ENCODE measurements at places on chromosomes 4 and X.

DNA sequence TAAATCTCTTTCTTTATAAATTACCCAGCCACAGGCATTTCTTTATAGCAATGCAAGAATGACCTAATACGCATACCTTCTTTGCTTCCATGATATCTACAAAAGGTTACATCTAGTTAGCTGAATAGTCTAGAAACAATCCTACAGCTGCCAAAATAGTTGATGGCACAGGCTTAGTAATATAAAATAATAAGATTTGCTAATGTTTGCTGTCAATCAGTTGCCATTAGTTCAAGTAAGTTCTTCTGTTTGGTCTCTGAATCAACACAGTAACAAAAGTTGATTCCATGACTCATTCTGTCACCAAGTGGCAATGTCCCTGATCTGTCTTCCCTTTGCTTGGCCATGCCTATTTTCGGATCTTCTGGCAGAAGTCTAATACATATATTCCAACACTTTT is 470.2 kb downstream of the SPRY1 start:
- DNase-seq = no peak

GRCh38 chr4:2833671-2834000 is 10.0 kb upstream of the ADD1 start:
- no peak for DNase-seq

GRCh38 chr4:172207258-172207657 is 394.1 kb downstream of the GALNTL6 start:
- no peak for DNase-seq

DNA sequence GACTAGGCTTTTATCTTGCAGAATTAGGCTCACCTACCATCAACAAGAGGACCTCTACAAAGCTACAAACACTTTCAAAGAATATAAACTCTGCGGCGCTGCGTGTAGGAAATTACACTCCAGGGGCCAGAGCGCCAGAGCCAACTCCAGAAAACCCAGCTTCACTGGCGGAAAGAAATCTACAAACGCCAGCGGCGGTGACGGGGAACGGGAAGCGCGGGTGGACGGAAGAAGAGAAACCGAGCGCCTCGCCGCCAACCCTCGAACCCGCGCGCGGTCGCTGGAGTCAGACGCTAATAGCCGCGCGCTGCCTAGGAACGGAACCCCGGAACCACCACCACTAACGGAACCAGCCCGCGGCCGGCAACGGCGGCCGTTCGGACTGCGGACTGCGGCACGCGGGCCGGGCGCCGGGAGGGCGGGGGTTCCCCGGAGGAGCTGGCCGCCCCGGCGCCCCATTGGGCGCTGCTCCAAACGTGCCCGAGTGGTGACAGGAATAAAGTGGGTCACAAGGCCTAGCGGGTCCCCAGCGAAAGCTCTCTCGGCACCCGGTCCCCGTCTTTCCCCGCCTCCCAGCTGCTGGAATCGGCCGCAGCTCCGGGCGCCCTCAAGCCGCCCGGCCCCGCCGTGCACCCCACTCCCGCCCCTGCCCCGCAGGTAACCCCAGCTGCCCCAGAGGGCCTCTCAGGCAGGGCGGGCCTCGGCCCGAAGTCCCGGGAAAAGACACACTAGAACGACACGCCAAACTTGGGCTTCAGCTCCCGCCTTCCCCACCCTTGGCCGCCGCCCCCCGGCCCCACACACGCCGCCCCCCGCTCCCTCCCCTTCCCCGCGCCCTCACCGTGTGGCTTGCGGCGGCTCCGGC is 836 bp downstream of the CLOCK start:
- peak; percentile 85 for DNase-seq

GRCh38 chrX:74009041-74009440 is 294.9 kb upstream of the ZCCHC13 start:
- DNase-seq = no peak

- no peak for DNase-seq
These were observed 84.9 kb downstream of the EDA2R start for GRCh38 chrX:66553973-66554372.

DNA sequence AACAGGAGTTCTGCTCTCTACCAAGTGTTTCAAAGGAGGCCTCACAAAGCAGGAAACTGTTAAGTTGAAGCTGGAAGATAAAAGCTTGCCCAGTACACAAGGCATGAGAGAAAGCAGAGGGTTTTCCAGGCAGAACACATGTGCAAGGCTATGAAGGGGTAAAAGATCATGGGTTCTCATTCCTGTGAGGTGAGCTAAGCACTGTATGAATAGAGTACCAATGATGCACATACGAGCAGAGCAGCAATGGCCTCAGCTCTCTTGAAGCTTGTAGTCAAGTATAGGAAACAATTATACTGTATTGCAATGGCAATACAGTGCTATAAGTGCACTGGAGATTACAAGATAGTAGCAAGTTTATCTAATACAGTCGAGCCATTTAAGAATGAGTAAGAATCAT is 18.0 kb downstream of the TTC29 start:
- no peak for DNase-seq

- no peak for DNase-seq
These were observed 24.1 kb downstream of the CXCL8 start for GRCh38 chr4:73764513-73764912.

GRCh38 chr4:101777431-101777830 is 13.1 kb upstream of the BANK1 start:
- DNase-seq = no peak

- peak; percentile 24 for DNase-seq
These were observed 275.7 kb downstream of the STPG2 start for GRCh38 chr4:97867557-97868091.

DNA sequence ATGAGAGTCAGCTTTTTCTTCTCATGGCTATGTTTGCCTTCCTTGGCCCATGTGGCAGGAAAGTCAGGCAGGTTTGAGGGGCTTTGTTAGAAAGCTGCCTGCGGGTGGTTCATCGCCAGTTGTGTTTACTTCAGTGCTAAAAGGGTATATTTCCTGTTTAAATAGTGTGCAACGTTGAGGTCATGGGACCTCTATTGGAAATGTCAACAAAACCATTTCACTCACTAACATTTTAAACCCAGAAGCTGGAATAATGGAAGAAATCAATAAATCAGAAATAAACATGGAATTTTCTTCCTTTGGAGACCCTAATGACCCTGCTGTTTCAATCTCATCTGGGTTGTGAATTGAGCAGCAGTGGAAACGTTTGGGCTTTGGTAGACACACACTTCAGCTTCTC is 185.8 kb downstream of the ANKRD50 start:
- peak; percentile 35 for DNase-seq

- DNase-seq = no peak
These were observed 1056.2 kb downstream of the DMD start for GRCh38 chrX:32155044-32155638.

GRCh38 chr4:80423553-80424224 is 88.2 kb downstream of the CFAP299 start:
- no peak for DNase-seq

DNA sequence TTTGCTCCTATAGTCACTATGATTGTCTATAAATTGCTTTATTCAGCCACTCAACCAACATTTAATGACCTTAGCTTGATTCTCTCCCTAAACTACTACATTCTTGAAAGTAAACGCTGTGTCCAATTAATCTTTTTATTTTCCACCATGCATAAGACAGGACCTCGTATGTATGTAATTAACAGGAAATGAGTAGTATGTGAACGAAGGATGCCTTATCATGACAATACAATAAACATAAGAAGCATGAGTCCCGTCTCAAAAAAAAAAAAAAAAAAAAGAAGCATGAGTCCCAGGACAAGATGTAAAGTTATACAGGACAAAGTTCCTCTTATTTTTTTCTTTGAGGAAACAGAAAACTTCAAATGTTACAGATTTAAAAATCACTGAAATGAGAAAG is 92.5 kb downstream of the PPP3CA start:
- no peak for DNase-seq

DNA sequence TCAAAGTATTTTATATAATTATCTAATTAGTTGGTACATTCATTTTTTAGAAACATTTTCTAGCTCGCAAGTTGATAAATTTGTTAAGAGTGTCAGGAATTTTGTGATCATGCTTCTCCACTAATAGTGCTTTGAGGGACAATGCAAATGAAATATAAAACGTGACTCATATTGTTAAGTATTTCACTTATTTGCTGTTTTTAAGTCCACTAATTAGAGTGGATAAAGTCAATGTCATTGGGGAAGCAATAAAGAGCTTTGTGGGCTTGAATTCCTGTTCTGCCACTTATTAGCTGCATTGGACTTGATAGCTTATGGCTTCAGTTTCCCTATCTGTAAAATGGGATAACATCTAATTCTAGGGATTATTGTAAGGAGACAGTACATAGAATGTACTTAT is 26.5 kb upstream of the ANAPC4 start:
- DNase-seq = no peak

- no peak for DNase-seq
These were observed 21.3 kb upstream of the SOX3 start for GRCh38 chrX:140526171-140526570.

- no peak for DNase-seq
These were observed 18.6 kb upstream of the TMEM185A start for GRCh38 chrX:149650162-149650561.

DNA sequence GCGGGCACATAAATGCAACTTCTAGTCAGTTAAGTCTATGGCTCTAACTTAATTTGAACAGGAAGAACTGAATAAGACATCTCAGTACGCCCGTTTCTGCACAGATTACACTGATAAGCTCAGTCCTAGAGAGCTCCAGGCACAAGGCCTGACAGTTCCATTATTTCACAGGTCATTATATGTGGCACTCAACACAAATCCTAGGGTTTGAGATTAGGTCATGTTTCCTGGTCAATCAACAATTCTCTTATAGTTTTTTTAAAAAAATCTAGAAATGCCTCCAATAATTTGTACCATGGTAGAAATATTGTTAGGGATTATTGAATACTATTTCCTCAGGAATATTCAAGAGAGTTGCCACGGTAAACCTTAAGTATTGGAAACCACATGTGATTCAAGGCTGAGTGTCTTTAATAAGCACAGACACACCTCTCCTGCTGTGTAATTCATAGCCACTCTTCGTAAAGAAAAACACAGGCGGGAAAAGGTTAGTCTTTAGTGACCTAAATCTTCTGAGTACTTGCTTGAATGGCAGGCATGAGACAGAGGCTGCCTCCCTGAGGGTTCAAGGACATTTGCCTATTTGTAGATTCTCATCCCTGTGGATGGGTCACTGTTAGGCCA is 342.9 kb upstream of the ADGRL3 start:
- no peak for DNase-seq

DNA sequence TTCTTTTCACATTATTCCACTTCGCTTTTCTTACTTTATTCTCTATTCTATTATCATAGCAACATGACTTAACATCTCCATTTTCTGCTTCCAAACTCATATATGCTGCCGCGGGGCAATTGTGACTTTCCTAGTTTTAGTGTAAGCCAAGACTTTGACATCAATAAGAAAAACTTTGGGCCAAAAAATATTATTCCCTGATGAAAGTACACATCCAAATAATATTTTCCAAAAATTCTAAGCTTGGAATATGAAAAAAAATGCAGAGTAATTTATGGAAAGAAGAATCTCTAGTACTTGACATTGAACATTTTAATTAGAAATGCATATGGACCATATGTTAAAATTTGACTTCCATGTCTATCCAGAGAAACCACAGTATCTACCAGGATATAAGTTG is 995.1 kb upstream of the INTU start:
- DNase-seq = no peak

DNA sequence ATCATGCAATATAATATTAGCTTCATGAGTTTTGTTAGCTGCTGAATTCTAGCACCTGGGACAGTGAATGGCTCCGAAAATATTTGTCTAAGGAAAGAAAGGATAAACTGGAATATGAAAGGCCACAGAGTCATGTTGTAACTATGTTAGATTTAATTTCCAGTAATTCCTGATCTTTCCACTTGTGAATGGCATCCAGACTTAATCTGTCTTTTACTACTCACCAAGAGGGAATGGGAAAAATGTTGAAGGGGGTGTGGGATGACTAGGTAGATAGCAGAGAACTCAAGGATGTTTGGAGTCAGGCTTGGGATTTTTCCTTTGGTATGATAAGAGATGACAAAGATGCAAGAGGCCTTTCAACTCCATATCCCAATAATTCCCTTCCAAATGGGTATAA is 9.4 kb downstream of the ADH6 start:
- no peak for DNase-seq

DNA sequence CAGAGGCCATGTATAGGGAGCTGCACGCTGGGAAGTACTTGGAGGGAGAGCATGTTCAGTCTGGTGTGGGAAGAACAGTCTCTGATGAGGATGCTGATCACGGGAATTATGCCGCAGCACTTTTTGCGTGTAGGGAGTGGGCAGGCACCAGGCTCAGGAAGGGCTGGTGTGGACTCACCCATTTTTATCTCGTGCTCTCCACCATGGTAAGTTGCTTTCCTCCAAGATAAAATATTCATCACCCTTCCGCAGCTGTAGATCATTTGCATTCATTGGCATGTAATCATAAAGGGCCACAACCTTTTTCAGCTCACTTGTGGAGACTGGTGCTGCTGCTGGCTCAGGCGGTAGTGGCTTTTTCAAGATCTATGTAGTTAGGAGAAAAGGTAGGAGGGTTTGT is 11.8 kb upstream of the TIMM8A start:
- no peak for DNase-seq

- DNase-seq = no peak
These were observed 19.9 kb downstream of the COPS4 start for GRCh38 chr4:83054928-83055327.

GRCh38 chr4:57051095-57051494 is 59.1 kb downstream of the IGFBP7 start:
- no peak for DNase-seq

DNA sequence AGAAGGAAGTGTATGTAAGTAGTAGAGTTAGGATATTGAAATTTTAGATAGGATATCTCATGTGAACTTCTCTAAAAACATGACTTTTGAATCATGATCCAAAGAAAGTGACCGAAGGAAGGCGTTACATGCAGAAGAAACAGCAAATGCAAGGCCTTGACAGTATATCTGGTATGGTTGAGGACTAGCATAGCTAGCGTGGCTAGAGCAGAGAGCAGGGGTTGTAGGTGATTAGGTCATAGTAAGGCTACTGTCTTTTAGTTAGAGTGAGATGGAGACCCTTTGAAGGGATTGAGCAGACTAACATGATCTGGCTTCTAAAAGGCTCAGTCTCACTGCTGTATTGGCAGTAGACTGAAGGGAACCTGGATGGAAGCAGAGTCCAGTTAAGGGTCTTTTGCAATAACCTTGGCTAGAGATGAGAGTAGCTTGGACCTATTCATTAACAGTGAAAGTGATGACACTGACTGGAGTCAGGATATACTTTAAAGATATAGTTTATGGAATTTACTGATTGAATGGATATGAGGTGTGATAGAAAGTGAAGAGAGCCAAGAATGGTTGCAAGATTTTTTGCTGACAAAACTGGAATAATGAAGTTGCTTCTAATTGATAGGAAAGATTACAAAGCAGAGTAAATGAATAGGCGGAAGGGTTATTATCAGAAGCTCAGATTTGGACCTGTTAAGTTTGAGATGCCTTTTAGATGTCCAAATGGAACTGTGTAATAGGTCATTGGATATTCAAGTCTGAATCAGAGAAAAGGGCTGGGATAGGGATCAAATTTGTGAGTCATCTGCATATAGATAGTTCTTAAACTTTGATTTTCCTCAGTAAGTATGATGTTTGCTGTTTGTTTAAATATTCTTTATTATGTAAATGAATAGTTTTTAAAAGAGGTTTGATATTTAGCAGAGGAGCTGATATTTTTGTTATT is 59.8 kb downstream of the MRPL1 start:
- no peak for DNase-seq

- DNase-seq = peak; percentile 86
These were observed 4.7 kb upstream of the AMMECR1 start for GRCh38 chrX:110322603-110323002.

All from NCI-H1092 treated with DMSO at 0.1 percent for 48 hours (cell line).